ENCODE measurements at places on chromosomes 11 and 22. TPM values are rescaled to one million over a fixed set of nuclear protein-coding genes. Genes with fewer than 3 reads are reported as not detected.
A peak's percentile ranks its signal among the peaks of the same experiment; 100 is the strongest.

- DNase-seq: no peak
Observed at GRCh38 chr11:61012737-61013215, 41.3 kb downstream of the CD6 start.

- DNase-seq: no peak
Observed at GRCh38 chr11:128298271-128298670, 289.1 kb downstream of the ETS1 start.

Gene BATF2
- polyA plus RNA-seq: 2.6 TPM

DNA sequence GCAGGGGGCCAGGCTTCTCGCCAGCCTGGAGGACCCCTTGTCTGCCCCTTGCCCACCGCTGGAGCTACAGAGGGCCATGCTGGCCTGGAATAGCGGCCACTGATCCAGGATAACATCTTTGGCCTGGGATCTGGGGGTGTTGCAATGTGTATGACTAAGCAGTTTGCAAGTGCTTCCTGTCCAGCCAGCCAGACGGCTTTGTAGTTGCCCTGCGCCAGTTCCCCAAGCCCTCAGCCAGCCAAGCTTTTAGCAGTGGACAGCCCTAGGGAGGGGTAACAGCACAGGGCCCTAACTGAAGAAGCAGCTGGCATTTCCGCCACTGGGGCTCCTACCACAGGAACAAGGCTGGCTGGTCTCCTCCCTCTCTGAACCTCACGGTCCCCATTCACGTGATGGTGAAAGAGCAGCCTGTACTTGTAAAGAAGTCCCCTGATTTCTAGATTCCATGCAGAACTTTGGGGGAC lies 32.1 kb downstream of the UQCR10 start:
- DNase-seq: peak; percentile 94

Gene ASCL3
- polyA plus RNA-seq: not detected
